ENCODE measurements at places on chromosomes 4 and X.

- no peak for DNase-seq
Observed at GRCh38 chr4:146340798-146341197, 126.5 kb downstream of the REELD1 start.

GRCh38 chr4:109967798-109968520 is 55.3 kb downstream of the EGF start:
- DNase-seq, result no peak

DNA sequence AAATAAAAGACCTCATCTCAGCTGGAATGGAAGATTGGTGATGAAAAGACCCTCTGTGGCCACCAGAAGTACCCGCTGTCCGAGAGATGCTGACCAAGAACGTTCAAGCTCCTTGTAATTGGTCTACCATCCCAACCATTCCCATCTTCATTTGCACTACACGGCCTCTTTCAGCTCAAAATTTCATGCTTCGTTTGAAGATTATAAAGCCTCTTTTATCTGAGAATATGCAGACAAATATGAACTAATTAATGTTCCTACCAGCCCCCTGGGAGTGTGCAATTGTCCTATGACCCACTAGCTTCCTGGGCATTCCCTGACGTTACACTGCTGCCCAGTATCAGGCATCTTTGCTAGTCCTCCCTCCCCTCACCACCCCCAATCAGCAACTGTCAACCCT is 583.7 kb downstream of the MID1IP1 start:
- no peak for DNase-seq

DNA sequence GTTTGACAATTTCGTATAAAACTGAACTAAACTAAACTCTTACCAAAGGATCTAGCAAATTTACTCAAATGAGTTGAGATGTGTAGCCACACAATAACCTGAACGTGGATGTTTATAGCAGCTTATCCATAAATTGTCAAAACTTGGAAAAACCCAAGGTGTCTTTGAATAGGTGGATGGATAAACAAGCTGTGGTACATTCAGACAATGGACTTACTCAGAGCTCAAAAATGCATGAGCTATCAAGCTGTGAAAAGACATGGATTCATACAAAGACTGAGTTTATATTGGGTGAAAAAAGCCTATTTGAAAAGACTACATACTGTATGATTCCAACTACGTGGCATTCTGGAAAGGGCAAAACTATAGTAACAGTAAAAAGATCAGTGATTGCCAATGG is 69.5 kb downstream of the LARP1B start:
- DNase-seq, result no peak

- no peak for DNase-seq
Observed at GRCh38 chr4:110034026-110034393, 121.3 kb downstream of the EGF start.

DNA sequence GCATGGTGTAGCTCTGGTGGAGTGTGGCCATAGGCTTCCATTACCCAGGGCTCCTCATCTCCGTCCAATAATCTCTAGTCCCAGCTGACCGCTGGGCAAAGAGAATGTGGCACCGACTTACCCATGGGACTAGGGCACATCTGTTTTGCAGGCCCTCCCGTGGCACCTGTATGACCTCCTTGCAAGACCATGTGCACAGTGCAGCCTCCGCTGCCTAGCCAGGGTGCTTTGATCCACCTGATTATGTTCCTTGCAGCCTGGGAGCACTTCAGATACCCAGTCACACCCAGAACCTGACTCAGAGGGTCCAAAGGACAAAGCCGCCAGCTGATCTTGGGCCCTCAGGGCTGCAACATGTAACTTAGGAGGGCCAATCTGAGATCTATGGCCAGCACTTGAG is 84.8 kb downstream of the PCDH10 start:
- DNase-seq, result no peak

- DNase-seq, result no peak
Observed at GRCh38 chr4:91019513-91019912, 892.3 kb downstream of the CCSER1 start.

- no peak for DNase-seq
Observed at GRCh38 chrX:15366506-15367352, 17.5 kb downstream of the VEGFD start.

DNA sequence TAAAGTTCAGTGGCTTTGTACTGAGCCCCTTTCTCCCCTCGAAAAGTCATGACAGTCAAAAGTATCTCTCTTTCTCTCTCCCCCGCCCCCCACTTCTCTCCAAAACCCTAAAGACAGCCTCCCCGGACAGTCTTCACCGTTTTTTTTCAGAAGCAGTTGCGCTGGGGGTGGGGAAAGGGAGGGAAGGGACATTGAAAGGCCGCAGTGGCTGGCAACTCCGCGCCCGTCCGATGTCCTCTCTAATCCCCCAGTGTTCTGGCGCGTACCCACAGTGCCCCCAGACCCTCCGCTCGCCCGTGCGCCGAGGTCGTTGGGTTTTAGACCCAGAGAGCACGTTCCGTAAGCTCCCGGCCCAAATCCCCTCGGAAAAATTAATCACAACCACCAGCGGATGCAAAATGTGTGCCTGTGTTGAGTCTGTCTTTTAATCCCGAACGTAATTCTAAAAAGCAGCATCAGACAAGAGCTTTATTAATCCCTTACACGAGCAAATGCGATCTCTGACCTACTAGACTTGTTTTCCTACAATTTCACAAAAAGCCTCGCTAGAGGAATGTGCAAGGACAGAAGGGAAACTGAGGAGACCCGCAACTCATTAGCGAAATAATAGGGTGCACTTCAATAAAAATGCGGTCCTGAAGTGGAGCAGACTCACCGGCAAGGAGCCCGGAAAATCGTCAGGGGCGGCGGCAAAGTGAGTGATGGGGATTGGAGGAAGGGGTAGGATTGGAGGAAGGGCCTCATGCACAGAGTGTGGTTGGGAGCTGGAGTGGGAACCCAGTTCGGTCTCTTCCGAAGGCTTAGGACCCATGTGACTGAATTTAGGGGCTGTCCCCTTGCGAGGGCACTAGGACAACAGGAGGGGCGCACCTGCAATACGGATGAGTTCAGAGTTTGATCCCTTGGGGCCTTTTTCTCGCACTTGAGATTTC is 12.2 kb upstream of the PRDM8 start:
- peak; percentile 31 for DNase-seq

DNA sequence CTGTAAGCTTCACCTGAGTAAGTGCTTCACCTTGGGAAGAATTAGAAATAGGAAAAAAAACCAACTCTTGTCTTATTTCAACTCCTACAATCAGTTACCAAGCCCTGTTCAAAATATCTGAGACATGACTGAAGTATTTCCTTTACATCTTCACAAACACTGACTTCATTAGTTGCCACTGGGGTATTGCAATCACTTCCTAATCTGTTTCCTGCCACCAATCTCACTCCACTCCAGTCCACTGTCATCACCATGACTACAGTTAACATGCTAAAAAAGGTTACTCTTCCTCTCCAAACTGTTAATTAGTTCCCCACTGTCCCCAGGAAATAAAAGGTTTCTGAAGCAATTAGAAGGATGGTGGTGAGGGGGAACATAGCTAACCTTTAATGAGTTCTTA is 3.3 kb upstream of the SUPT20HL1 start:
- DNase-seq, result no peak

DNA sequence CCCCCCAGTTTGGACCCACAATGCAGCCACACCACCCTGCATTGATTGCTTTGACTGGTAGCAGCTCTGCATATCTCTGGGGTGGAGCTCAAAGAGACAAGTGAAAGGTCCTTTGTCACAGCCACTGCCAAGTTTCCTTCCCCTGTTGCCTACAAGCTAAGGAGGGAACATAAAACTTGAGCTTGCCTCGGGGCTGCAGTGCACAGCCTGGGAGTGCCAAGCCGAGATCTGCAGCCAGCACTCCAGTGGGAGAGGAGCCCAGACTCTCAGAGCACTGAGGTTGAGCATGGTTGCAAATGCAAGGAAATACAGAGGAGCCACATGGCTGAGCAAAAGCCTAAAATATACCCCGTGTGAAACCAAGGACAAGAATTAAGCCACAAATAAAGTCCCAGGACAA is 142.2 kb downstream of the DKK2 start:
- no peak for DNase-seq

GRCh38 chr4:139208404-139208945 is 31.5 kb upstream of the ELF2 start:
- DNase-seq, result no peak

- no peak for DNase-seq
Observed at GRCh38 chr4:13612569-13612968, 15.0 kb downstream of the BOD1L1 start.

DNA sequence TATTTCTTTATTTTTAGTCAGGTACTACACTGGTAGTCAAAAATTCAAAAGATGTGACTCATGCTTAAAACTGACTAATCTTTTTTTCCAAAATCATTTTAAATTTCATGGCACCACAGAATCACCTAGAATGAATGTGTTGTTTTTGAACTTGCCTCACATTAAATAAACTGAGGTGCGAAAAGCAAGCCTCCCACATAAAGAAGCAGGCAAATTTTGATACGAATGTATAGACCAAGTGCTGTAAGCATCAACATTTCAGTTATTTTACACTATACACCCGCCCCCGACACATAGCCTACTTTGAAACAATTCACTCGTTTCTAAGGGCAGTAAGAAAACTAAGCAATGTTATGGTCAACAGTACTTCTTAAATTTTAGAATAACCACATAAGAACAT is 94.3 kb downstream of the MRPL1 start:
- DNase-seq, result no peak

GRCh38 chrX:86421771-86422170 is 273.5 kb downstream of the DACH2 start:
- no peak for DNase-seq

DNA sequence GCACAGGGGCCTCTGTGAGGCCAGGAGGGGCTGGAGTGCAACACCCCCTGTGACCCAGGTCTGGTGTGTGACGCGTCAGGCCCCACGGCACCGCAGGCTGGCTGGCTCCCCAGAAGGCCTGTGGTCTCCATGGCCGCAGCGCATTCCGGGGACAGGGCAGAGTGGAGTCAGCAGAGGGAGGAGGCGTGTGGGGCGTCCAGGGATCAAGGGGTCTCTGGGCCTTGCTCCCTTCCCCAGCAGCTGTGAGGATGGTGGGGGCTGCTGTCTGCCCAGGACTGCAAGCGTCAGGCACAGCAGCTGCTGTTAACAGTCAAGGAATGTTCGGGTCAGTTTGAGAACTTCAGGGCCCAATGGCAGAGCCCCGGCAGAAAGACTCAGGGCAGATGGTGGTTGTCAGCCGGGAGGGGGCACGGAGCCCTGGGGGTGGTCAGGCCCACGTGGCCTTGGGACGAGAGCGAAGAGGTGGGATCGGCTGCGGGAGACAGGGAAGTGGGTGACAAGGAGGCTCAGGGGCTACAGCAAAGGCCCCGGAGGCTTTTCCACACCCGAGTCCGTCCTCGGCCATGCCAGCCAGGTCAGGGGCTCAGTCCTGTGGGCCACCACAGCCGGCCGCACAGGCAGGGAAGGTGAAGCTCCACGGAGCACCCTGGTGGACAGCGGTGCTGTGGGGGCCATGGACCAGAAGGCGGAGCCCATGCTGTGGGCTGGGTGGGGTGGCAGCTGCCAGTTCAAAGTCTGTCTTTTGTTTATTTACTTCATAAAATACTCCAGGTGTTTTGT is 18.3 kb downstream of the PCGF3 start:
- DNase-seq, result peak; percentile 72

GRCh38 chr4:42643685-42644084 is 13.2 kb downstream of the ATP8A1 start:
- no peak for DNase-seq

DNA sequence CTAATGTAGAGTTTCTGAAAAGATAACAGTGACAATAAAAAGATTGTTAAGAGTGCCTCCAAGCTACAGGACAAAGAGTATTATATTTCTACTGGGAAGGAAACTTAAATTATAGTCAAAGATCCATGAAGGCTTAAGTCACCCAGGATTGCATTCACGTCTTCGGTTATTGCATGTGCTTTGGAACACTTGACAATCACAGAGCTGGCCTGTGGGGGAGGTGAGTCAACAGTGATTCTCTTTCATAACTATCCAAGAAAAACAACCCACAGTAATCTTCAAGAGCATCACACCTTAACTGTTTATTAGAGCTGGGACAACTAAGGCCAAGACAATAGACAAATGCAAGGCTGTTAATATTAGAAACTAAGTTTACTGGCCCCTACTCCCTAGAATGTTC is 40.3 kb downstream of the PDGFC start:
- DNase-seq, result no peak

GRCh38 chr4:123785538-123785937 is 388.9 kb downstream of the SPRY1 start:
- DNase-seq, result peak; percentile 46

GRCh38 chr4:28357990-28358389 is 1497.3 kb downstream of the STIM2 start:
- no peak for DNase-seq

DNA sequence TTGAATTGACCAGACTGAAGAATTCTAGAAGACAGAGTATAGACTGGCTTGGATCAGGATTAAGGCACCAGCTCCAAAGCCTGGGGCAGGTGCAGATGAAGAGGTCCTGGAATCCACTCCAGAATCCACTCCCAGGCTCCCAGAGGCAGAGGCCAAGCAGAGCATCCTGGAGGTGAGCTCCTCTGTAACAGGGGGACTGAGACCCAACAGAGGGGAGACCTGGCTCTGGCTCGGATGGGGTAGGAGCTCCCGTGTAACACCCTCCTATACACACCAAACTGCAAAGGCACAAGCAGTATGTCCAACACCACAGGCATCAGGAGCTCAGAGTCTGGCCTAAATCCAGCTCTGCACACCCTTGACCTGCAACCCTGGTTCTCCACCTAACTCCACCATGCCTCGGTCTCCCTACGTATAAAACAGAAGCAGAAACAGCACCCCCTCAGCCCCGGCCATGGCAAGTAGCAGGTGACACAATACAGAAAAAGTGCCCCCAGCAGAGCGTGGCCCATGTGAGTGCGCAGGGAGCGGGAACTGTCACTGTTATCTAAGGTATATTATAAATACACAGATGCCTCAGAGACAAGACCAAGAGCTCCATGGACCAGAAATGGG is 14.9 kb downstream of the RNF212 start:
- no peak for DNase-seq

GRCh38 chr4:9611101-9611500 is 166.9 kb downstream of the DEFB131A start:
- no peak for DNase-seq

GRCh38 chrX:63349307-63349706 is 1.8 kb downstream of the SPIN4 start:
- no peak for DNase-seq

DNA sequence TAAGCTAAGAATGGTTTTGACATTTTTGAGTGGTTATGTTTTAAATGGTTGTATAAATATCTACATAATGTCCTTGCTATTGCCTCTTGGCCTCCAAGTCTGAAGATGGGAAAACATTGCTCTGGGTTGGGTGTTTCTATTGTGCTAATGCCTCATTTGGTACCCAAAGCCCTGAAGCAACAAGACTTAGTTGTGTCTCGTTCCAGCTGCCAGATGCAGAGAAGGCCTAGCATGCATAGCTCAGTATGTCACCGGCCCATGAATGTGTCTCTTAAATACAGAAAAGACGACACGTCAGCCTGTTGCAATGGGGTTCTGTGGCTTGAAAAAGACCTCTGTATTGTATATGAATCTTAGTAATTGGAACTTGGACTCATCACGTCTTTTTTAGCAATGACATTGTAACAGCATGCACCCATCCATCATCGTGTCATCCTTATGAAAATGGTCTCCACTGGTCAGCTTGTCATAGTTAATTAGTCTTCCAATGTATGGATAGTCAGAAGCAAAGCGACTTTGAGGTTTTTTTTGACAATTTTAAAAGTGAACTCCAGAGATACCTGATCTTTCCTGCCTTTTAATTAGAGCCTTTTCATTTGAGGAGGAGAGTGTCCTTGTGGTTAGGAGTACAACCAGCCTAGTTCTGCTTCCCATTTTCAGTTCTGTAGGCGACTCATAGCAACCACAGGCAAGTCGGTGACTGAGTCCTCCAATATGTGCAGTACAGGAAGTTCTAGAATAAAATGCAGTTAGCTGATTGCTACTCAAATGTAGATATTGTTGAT is 126.4 kb upstream of the GATB start:
- DNase-seq, result no peak

All from left colon (tissue), 2 donors.